ENCODE measurements at places on chromosomes 4 and X.

DNA sequence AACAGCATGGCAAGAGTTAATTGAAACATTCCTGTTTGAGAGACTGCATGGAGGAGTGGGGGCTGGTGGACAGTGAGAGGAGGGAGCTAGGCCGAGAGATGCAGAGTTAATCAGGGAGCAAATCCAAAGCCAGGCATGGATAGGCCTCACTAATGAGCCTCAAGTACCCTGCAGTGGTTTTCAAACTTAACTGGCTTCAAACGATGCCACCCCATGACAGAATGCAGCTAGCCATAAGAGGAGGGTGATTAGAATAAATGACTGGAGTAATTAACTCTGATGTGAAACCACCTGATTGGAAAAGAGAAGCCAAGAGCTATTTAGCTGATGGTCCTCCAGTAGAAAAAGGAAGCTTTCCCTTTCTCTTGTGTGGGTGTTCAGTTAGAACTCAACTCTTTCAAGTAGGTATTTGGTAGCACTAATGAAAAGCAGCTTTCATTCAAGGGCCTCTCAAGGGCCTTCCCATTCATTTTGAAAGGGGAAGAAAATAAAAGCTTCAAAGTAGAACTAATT is 215.4 kb upstream of the MAB21L2 start:
- DNase-seq, result peak; percentile 17

DNA sequence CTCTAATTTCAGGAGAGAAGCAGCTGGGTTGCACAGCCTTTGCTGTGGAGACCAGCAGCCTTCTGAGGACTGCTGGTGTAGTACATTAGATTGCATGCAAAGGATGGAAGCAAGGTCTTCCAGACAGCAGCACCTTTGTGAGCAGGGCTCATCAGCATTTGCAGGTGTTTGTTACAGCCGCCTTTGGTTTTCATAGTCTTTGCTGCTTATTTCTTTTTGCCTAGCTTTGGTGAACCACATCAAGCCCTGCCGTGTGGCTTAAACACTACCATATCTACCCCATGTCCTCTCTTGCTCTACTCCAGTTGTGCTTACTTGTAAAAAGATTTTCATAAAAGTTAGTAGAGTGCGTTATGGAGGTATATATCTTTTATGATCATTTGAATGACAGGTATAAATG is 57.5 kb downstream of the MTM1 start:
- no peak for DNase-seq

GRCh38 chr4:170721812-170722373 is 632.1 kb upstream of the AADAT start:
- DNase-seq, result no peak

- DNase-seq, result no peak
These were observed 38.9 kb downstream of the SMC1A start for GRCh38 chrX:53383376-53384076.

DNA sequence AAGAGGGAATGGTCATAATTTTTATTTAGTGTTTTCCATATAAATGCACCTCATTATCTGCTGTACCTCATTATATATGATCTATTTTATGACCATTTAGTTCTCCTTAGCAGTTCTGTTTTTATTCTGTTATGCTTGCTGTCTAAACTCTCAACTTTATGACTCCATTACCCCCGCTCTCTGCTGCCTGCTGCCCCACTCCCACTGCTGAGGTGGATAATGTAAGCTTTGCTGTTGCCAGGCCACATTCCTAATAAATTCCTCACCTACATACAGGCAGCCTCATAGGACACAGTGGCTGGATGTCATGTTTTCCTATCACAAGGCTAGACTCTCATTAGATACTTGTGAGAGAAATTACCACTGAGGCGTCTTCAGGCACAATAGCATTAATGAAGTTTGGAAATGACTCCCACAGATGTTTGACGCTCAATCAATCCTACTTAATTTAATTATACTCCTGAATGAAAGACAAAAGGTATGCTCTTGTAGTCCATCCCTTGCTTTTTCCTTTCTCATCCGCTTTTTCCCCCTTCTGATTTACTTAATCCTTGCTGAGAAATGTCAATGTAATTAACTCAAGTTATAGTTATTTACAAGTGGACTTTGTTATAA is 497.5 kb upstream of the IGFBP7 start:
- DNase-seq, result no peak

- no peak for DNase-seq
These were observed 875.5 kb upstream of the INTU start for GRCh38 chr4:126757219-126757618.

DNA sequence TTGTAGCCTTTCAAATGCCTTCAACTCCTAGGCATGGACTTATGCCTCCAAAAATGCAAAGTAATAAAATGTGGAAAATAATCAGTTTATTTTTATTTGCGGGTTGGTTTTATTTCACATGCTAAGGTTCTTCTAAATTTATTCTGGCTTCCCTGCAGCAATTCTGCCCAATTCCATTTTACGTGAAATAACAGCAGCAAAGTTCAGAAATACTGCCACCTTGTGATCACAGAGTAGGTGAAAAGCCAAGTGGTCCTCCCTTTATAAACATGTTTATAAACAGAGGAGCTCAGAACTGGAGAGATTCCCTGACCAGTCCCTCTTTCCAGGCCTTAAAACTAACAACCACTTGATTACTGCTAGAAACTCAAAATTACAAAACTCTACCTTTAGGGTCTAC is 14.7 kb upstream of the DCHS2 start:
- DNase-seq, result no peak

GRCh38 chr4:118849867-118850487 is 14.1 kb upstream of the SEC24D start:
- DNase-seq, result no peak

- no peak for DNase-seq
These were observed 54.7 kb downstream of the MFAP3L start for GRCh38 chr4:169971456-169972015.

- no peak for DNase-seq
These were observed 130.3 kb downstream of the DHRSX start for GRCh38 chrX:2370456-2370855.

- DNase-seq, result no peak
These were observed 487.4 kb upstream of the TENM3 start for GRCh38 chr4:181755846-181756245.
